ENCODE measurements at places on chromosomes 4 and X.

GRCh38 chr4:11702886-11703557 lies 274.3 kb upstream of the HS3ST1 start:
- no peak for DNase-seq

GRCh38 chrX:134545510-134545909 lies 85.5 kb downstream of the HPRT1 start:
- no peak for DNase-seq

- no peak for DNase-seq
Observed at GRCh38 chrX:108442901-108443464, 3.3 kb downstream of the COL4A5 start.

DNA sequence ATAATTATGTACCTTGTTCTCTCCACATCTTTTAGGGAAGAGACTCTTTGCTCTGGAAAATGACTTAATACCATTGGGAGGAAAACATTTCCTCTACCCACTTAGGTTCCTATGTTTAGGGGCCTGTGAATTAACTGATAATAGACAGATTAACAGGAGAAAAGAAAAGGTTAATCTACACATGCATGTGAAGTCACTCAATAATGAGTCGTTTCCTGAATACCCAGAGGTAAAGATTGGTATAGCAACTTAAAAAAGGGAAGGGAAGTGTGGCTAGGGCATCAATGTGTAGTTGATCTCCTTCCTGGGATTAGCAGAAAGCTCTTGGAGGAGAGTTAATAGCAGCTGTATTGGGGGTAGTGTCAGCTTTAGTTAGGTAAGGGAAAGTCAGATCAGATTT lies 419.5 kb upstream of the ATOH1 start:
- DNase-seq: no peak

GRCh38 chr4:5444918-5445517 lies 263.3 kb downstream of the EVC2 start:
- DNase-seq: no peak

GRCh38 chrX:152197465-152197864 lies 59.1 kb upstream of the MAGEA10 start:
- no peak for DNase-seq

GRCh38 chr4:37903901-37904300 lies 13.0 kb downstream of the TBC1D1 start:
- DNase-seq: no peak

GRCh38 chrX:114075073-114075673 lies 508.7 kb upstream of the HTR2C start:
- no peak for DNase-seq

GRCh38 chrX:68440442-68440841 lies 7.1 kb upstream of the OPHN1 start:
- no peak for DNase-seq

- DNase-seq: no peak
Observed at GRCh38 chr4:41189666-41190065, 24.7 kb downstream of the APBB2 start.

- DNase-seq: no peak
Observed at GRCh38 chr4:82528868-82529267, 32.9 kb downstream of the TMEM150C start.

- DNase-seq: no peak
Observed at GRCh38 chr4:151472711-151473110, 63.7 kb downstream of the FHIP1A start.

GRCh38 chr4:95998311-95998710 lies 158.4 kb downstream of the PDHA2 start:
- no peak for DNase-seq

- DNase-seq: no peak
Observed at GRCh38 chr4:158146736-158147135, 26.1 kb downstream of the GASK1B start.
